Stimulated activated CD4-positive, alpha-beta T cell treated with anti-CD3 and anti-CD28 coated beads, Interleukin-1b, Interleukin-23, amount 100 ng/mL, for 1 hour (primary cell): ENCODE measurements at places on chromosomes 11 and 22.

GRCh38 chr22:39746600-39747262, 146.8 kb downstream of the ENTHD1 start:
- DNase-seq, result no peak

DNA sequence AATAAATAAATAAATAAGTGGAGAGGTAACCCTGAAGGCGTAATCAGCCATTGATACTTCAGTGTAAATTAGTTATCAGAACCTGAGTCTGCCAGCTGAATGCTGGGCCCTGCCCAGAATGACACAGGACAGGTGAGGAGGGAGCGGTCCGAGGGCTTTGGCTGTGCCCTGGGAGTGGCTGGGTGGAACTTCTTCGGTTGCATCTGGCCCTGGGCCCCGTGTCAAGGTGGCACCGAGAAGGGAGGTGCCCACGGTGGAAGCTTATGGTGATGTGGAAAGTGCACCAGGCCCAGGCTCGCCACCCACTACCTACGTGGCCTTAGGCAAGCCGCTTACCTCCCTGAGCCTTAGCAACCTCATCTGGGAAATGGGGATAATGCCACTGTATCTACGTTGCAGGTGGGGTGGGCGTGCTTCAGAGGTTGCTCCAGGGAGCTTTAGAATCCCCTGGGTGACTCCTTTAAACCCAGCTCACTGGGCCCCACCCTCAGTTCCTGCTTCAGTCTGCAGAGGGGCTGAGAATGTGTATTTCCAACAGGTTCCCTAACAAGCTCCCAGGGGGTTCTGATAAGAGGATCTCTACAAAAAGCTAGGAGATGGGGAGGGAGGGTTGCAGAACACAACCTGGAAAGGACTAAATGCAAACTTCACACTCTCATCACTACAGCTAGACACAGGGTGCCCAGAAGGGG, 38.8 kb downstream of the TXN2 start:
- no peak for DNase-seq

GRCh38 chr11:15805726-15806125, 550.6 kb downstream of the SOX6 start:
- DNase-seq, result no peak

DNA sequence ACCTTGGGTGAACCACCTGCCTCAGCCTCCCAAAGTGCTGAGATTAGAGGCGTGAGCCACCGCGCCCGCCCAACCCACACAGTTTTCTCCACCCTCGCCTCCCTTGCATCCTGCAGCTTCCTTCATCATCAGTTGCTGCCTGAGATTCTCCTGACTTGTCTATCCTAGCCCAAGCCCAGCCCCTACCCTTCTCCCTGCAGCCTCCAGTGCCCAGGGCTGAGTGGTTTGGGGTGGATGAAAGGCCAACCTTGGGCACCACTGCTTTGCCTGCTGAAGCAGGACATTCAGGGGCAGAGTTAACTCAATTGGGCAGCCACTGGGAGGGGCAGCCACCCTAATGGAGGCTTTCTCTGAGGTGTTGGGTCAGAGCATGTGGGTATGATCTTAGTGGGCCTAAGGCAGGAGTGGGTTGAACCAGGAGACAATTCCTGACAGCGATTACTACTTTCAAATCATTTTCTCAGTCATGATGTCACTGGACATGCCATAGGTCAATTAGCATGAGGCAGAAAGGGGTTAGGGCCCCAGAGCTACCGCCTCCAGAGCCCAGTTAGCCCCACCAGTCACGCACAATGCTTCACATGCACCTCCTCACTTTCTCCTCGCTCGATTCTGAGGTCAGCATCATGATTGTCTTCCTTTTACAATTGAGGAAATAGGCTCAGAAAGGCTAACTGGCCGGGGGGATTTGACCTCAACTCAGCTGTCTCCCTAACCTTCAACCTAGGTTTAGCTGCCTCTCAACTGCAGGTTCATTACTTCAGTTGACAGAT, 1.0 kb upstream of the FKBP2 start:
- DNase-seq, result no peak

GRCh38 chr11:123406441-123407129, 23.5 kb upstream of the GRAMD1B start:
- DNase-seq, result no peak

DNA sequence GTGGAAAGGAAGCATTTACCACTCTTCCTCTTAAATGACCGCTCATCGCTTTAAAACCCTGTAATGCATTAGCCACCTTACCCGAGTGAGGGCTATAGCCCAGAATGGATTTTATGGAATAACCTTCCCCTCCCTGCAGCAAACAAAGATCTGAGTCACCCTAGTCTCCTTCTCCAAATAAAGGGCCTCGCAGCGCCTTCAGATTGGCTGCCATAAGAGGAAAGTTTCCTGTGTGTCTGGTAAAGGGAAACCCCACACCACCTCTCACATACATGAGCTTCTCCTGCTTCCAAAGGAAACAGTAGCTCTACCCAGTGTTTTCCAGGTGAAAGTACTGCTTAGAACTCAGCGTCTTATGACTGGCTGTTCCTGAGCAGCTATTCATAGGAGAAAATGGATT, 47.8 kb downstream of the PPP2R1B start:
- no peak for DNase-seq

- DNase-seq, result no peak
Observed at GRCh38 chr11:130001461-130002351, 929 bp downstream of the PRDM10 start.

DNA sequence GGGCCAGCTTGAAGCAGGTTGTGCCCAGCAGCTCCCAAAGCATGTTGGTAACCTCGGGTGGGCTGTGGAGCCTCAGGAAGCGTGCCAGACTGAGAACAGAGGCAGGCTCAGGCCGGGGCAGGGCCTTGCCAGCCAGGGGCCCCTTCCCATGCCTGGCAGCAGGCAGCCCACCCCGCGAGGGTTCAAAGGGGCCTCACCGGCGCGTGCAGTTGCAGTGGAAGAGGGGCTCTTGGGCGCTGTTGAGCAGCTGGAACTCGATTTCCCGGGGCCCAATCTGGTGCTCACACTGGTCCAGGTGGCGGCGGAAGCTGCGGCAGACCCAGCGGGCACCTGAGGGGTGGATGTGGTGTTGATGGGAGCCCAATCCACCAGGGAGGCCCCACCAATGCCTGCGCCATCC, 3.6 kb downstream of the PLA2G3 start:
- DNase-seq, result no peak

DNA sequence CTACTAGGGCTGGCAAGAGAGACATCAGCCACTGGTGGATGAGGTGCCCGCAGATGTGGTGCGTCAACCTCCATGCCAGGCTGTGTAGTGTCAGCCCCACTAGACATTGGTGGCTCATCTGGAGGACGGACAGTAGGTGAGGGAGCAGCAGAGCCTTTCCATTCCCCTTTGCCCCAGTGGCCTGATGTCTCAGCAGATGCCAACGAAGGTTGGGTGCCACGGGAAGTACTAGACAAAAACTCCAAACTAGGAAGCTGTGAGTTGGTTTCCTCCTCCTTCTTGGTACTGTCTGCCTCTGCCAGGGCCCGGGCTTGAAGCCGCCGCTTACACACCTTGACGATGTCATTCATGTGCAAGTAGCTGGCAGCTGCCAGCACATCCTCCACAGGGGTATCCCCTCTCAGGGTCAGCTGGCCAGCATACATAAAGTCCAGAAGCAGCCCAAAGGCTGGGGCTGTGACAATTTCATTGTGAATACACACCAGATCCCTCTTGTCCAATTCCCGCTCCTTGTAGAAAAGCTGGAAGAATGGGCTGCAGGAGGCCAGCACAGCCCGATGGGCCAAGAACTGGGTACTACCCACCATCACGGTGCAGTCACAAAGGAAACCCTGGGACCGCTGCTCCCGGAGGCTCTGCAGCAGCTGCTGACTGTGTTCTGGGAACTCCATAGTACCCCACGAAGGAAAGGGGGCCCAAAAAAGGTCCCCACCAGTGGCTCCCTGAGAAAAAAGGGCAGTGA, 795 bp downstream of the ZBTB3 start:
- no peak for DNase-seq

- DNase-seq, result no peak
Observed at GRCh38 chr11:46896719-46897406, 21.5 kb downstream of the LRP4 start.

GRCh38 chr11:67278939-67279588, 10.0 kb upstream of the ANKRD13D start:
- DNase-seq, result no peak

GRCh38 chr11:15638386-15638787, 523.7 kb downstream of the INSC start:
- no peak for DNase-seq

- no peak for DNase-seq
Observed at GRCh38 chr11:104565583-104565961, 332.7 kb downstream of the CASP12 start.

DNA sequence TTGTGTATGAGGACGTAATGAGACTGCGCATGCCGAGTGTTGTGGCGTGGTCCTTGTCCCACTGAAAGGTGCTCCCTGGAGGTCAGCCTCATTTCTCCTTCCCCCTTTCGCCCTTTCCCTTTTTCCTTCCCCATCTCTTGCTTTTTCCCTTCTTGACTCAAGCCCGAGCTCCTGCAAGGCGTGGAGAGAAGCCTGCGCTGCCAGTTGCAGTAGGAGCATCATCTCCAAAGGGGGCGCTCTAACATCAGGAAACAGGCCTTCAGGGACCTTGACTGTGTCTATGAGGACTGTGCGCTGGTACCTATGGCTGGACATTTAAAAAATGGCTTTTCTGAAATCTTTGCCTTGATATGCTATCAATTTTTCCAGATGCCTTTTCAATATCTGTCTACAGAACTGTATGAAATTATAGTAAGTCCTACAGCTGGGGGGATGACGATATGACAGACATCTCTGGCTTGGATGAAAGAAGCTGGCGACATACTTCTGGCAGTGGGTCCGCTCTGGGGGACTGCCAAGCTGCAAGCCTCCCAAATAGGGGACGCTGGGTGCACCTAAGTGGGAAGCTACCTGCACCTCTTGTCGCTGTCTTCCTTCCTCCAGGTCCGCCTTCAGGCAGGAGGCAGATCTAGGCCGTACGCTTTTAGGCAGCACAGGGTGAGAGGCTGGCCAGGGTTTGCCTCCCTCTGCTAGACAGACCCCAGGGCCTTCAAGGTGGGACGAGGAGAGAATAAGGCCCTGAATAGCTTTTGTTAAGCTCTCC, 96.5 kb downstream of the NXPE2 start:
- no peak for DNase-seq

- no peak for DNase-seq
Observed at GRCh38 chr11:108286370-108286769, 63.5 kb downstream of the ATM start.

DNA sequence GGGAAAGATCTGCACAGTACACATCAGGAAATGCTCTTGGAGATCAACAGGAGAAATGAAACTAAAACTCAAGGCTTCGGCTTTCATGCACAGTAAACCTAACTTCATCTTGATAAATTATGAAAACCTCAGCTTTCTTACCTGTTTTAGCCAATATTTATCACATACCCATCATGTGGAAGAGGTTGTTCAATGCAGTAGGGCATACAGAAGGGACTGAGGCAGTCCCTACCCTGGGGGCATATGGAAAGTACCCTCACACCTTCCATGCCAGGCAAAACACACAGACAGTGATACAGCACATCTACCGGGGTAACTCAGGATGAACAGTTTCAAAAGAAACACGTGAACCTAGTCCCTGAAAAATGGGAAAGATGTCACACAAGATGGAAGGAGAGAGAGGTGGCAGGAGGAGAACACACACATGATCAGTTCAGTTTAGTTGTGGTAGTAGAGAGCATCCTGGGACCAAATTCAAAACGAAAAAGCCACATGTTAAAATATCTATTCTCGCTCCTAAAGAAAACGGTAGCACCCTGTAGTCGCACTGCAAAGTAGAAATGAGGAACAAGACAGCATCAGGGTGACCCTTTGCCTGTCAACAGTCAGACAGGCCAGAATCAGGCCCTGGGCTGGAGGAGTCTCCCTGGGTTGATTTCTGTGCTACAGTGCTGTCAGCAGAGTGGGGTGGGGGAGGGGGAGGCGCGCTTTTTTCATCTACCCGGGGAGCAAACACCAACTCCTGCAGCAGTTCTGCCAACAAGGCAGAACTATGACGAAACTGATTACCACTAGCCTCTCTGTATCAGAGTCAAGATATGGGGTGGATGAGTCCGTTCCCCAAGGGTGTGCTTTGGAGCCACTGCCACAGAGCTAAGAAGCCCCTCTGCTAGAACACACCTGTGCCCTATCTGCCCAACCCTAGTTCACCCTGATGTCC, 1.3 kb downstream of the HIRA start:
- no peak for DNase-seq

GRCh38 chr11:87006035-87006434, 31.7 kb upstream of the TMEM135 start:
- no peak for DNase-seq

DNA sequence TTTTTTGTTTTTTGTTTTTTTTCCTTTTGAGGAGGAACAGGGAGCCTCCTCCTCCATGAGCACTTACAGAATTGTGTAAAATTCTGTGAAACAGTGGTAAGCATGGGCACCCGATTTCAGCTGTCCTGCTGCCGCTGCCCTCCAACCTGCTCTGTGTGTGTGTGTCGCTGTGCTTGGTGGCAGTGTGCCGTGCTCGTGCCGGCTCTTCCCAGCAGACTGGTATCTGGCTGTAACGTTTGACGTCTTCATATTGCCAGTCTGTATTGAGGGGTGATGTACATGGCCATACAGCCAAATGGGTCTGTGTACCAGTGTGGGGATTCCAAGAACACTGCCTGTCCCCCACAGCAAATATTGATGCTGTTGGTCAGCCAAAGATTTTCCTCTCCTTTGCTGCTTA, 97.1 kb downstream of the CWC15 start:
- no peak for DNase-seq

GRCh38 chr11:45850446-45850845, 3.2 kb downstream of the CRY2 start:
- DNase-seq, result no peak

DNA sequence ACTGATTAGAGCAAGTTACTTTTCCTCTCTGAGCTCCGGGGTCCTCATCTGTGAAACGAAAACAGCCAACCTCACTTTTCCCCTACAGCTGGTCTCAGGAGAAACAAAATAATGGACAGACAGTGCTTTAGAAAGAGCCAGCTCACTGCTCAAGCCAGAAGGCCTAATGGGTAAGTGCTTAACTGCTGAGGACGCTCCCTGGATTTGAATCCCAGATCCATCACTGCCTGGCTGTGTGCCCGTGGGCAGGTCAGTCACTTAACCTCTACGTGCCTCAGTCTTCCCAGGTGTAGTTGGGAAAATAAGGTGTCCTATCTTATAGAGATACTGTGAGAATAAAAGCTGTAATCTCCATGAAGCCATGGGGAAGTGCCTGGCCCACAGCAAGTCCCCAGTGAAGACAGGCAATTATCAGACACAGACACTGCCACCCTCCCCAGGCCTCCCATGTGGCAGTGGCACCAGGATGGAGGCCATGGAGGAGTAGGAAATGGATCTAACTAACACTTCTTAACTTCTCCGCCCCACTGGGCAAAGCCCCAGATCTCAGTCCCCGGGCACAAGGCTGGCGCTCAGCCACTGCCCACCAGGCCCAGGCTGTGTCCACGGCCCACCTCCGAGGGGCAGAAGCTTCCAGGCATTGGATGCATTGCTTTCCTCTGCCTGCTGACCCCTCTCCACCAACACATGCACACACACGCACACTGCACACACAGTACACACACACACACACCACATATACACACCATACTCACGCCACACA, 9.2 kb downstream of the TP53I11 start:
- no peak for DNase-seq
